ENCODE measurements at places on chromosomes 7 and 10.

DNA sequence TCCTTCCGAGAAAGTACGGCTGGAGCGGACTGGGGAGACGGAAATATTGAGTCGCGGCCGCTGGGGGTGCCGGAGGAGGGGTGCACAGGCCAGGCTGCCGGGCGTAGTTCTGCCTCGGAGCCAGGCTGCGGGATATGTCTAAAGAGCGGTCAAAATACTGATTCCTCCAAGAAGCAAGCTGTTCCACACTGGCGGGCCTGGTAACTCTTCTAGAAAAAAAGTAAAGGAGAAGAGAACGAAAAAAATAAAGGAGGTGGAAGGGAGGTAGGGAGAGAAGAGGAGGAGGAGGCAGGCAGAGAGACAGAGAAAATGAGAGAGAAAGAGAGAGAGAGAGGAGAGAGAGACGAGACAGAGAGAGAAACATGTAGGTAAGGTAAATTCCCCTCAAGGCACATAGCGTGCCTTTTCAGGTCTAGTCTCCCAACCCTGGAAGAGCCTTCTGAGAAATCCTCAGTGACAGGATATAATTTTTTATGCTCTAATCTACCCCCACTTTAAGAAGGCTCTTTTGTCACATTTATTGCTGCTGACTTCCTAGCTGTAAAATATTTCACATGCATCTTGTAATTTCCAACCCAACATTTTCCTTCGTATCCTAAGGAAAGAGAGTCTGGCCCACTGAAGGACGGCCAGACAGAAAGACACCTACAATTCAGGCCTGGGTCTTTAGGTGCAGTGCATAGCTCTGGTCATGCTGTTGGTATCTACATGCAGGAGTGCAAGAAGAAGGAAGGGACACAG, 5.7 kb downstream of the DLX5 start:
- no peak for DNase-seq

GRCh38 chr10:96229568-96230030, 41.8 kb downstream of the BLNK start:
- peak; percentile 45 for DNase-seq

DNA sequence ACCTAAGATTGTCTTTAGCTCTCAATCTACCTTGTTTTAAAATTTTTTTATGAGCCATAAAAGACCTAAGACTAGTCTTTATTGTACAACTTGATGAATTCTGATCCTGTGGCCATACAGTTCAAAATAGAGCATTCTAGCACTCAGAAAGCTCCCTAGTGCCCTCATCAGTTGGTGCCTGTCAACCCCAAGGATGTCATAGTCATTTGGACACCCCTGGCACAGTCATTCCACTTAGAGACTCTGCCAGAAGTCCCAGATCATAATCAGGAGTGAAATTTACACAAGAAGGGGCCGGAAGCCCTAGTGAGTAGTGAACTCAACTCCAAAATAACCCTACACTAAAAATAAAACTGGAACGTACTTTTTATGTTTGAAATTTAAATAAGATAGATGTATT, 80.0 kb upstream of the INSIG1 start:
- no peak for DNase-seq

DNA sequence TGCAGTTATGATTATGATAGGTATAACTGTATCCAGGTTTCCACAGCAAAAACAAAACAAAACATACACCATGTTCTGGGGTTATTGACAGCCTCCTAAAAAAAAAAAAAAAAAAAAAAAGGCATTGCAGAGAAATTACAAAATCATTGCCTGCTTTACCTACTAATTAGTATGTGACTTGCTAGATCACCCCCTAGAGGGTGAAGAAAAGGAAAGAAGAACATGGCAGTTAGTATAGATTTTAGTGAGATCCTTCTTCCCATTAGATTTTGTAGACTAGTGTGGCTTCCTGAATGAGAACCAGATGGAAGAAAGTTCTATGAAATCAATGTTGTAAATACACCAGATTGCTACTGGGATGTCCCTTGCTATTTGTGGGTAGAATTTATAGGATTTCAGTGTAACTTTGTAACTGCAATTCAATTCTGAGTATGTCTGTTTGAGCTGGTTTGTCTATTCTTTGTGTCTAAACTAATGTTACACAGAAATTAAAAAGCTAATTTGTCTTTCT, 24.0 kb upstream of the AGBL3 start:
- no peak for DNase-seq

DNA sequence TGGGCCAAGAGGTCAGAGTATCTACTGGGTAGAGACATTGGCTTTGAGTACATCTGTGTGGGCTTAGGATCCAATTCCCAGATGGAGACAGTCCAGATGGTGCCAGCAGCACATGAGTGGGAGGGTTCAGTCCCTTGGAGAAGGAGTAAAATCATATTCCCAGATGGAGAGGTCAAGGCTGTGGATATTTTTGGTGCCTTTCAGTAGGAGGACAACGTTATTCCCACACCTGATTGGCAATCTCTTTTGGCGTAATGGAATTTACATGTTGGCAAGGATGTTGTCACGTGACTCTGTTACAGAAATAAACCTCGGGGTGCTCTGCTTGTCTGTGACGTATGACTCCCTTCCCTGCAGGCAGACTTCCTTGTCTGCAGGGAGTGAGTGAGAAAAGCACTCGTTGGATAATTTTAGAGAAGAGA, 27.6 kb downstream of the NPS start:
- DNase-seq, result no peak

- DNase-seq, result no peak
These were observed 6.0 kb downstream of the KIF5B start for GRCh38 chr10:32050177-32050576.

- DNase-seq, result no peak
These were observed 83.7 kb upstream of the EFCAB10 start for GRCh38 chr7:105664816-105665525.

DNA sequence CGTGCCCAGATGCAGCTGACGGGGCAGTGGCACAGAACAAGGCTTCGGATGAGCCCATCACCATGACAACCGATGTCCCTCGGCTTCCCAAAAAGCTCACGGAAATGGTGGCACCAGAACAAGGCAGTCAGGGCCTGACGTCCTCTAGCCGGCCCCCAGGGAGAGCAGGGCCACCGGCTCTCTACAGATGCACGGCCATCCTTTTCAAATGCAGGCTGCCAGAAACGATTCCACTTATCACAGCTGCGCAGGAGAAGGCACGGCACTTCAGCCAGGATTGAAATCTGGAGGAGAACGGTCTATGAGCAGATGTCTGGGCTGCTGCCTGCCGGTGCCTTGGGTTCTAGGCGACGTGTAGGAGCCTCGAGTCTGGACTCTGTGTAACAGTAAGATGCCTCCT, 223.8 kb downstream of the ZMYND11 start:
- no peak for DNase-seq

DNA sequence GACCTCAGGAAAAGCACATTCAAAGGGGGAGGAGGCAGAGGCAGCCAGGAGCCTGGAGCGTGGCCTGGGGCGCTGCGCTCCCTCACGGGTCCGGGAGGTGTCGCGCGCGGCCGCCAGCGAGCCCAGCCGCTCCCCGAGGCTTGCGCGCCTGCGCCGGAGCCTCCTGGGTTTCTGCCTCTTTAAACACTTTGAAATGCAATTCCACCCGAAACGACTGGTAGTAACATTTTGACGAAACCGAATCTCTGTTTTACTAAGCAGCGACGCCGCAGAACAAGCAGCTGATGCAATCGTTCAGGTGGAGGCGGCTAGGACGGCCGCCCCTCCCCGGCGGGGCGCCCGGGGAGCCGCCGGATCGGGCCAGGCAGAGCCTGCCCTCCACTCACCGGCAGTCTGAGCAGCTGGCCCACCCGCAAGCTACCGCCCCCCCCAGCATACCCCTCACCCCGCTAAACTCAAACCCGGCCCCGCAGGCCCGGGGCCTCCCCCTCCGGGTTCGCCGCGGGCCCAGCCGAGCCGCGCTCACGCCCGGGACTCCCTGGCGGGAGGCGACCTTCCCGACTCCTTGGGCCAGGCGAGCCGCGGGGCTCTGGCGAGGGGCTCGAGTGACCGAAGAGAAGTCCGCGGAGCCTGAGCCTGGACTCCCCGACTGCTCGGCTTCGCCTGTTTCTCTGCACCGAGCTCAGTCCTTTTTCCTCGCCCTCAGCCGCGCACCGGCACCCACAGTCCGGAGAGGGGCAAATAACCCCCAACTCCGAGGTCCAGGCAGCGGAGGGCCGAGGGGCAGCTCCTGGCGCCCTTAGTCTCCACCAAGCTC, 3.2 kb downstream of the MKX start:
- DNase-seq, result peak; percentile 73

- DNase-seq, result no peak
These were observed 121.9 kb downstream of the INPP5A start for GRCh38 chr10:132659206-132660091.

GRCh38 chr7:123771256-123771655, 22.5 kb upstream of the WASL start:
- DNase-seq, result no peak

- DNase-seq, result no peak
These were observed 24.9 kb upstream of the KNDC1 start for GRCh38 chr10:133135116-133135465.

- no peak for DNase-seq
These were observed 8.3 kb downstream of the TRPV6 start for GRCh38 chr7:142876991-142877910.

DNA sequence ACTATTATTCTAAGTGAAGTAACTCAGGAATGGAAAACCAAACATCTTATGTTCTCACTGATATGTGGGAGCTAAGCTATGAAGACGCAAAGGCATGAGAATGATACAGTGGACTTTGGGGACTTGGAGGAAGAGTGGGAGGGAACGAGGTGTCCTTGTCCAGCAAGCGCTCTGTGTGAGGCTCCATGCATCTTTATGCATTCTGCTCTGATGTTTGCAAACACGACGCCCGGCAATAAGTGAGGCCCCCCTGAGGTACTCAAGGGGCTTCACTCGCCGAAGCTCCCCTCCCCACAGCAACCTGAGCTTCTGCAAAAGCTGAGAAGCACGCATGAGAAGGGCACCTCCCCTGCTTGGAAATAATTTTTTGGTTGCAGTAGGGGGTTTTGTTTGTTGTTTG, 103.3 kb downstream of the LHPP start:
- no peak for DNase-seq

GRCh38 chr7:90424720-90425119, 21.5 kb downstream of the CLDN12 start:
- no peak for DNase-seq

GRCh38 chr7:130639388-130639787, 29.2 kb downstream of the COPG2 start:
- DNase-seq, result no peak

GRCh38 chr7:22452960-22453558, 46.9 kb downstream of the STEAP1B start:
- DNase-seq, result no peak
